ENCODE measurements at places on chromosomes 3 and 15. TPM values are rescaled to one million over a fixed set of nuclear protein-coding genes. Genes with fewer than 3 reads are reported as not detected.

DNA sequence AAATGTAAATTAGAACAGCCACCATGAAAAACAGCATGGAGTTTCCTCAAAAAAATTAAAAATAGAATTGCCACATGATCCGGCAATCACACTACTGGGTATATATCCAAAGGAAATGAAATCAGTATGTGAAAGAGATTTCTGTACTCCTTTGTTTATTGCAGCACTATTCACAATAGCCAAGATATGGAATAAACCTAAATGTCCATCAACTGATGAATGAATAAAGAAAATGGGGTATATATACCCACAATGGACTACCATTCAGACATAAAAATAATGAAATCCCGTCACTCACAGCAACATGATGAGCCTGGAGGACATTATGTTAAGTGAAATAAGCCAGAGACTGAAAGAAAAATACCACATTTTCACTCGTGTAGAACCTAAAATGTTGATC is 296.9 kb downstream of the RAP2B start:
- DNase-seq = no peak

GRCh38 chr3:99620976-99621375 is 17.4 kb upstream of the COL8A1 start:
- DNase-seq = no peak

DNA sequence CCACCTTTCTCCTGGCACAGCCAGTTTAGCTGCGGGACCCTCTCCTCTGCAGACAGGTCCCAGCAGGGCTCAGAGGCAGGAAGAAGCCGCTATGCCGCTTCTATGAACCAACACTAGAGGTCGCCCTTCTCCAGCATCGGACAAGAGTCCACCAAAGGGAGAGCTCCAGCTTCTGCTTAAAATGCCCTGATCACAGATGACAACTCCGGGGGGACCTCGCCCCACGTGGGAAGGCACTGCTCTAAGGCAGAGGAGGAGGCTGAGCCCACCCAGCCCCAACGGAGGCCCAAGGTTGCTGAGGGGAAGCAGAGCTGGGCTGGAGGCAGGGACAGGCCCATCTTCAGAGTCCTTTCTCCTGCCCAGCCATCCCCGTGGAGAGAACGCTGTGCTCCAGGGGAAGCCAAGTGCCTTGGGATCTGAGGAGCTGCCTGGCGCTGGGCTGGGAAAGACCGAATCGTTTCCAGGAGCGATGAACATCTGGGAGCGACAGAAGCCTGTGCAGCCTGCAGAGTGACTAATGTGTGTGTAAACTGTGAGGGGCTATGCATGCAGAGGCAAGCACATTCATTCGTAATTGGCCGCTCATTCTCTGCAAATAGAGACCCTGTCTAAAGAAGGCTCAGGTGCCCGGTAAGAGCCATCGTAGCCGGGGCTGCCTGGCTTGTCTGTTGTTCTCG is 43.5 kb upstream of the BDH1 start:
- peak; percentile 89 for DNase-seq

GOLGA8T gene
- total RNA-seq = 1.3 TPM

PLAAT1 gene
- total RNA-seq = not detected

GRCh38 chr3:57833763-57834162 is 77.7 kb downstream of the SLMAP start:
- no peak for DNase-seq

- peak; percentile 17 for DNase-seq
Measured at GRCh38 chr3:133926736-133927539, 31.3 kb upstream of the RAB6B start.

FETUB gene
- total RNA-seq = not detected
